Left lung (tissue), 14 donors: ENCODE measurements at places on chromosomes 4 and X. TPM values are rescaled to one million over a fixed set of nuclear protein-coding genes. Genes with fewer than 3 reads are reported as not detected.

GPR82 gene
- 0.17 TPM for total RNA-seq

HAUS7 gene
- 20.1 TPM for total RNA-seq

PHOX2B gene
- not detected for total RNA-seq

CXorf58 gene
- total RNA-seq: not detected

ELK1 gene
- total RNA-seq: 35.2 TPM

NUDT11 gene
- total RNA-seq: 0.58 TPM

DUX4 gene
- total RNA-seq: not detected

CD38 gene
- total RNA-seq: 21.0 TPM

GAB3 gene
- total RNA-seq: 6.6 TPM

OTUD6A gene
- not detected for total RNA-seq

CSAG3 gene
- not detected for total RNA-seq

RAI2 gene
- total RNA-seq: 17.3 TPM

P2RY8 gene
- 1.5 TPM for total RNA-seq

SLC26A1 gene
- total RNA-seq: 0.35 TPM

FANCB gene
- total RNA-seq: 2.5 TPM

ATOH1 gene
- not detected for total RNA-seq

NIPAL1 gene
- total RNA-seq: 1.6 TPM

HMX1 gene
- total RNA-seq: not detected

TMEM154 gene
- 21.9 TPM for total RNA-seq

HOPX gene
- total RNA-seq: 291 TPM

STARD8 gene
- 18.8 TPM for total RNA-seq

FAM9B gene
- total RNA-seq: 0.16 TPM

ADRA2C gene
- total RNA-seq: 3.2 TPM
